NCI-H2107 (cell line): ENCODE measurements at places on chromosomes 4 and X.

DNA sequence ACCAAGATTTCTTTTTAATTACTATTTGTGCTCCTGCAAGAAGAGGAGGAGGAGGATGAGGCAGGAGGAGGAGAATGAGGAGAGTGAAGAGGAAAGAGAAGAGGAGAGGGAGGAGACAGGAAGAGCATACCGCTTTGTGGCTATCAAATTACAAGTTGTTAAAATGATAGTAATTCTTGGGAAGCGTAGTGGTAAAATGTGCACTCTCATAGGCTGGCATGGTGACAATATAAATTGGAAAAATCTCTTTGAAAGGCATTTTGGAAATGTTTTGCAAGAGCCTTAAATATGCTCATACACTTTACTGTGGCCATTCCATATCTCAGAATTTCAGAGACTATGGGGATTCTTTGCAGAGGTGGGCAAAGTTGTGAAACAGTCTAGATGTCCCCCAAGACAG lies 53.2 kb downstream of the MXRA5 start:
- no peak for DNase-seq

DNA sequence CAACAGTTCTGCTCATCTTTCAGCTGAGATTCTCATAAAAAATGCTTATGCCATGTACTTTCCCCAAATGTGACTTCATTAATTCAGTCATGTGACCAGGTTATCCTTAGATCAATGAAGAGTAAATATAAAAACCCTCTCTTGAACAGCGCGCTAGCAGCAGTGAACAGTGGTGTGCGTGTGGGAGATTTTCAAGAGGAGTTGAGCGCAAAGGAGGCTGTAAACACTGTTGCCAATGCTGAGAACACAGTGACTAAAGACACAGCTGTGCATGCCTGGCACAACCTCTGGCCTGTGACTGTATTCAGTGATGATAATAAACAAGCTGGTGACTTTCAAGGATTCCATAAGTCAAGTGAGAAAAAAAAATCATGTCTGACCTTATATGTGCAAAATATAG lies 25.1 kb downstream of the MSX1 start:
- no peak for DNase-seq

DNA sequence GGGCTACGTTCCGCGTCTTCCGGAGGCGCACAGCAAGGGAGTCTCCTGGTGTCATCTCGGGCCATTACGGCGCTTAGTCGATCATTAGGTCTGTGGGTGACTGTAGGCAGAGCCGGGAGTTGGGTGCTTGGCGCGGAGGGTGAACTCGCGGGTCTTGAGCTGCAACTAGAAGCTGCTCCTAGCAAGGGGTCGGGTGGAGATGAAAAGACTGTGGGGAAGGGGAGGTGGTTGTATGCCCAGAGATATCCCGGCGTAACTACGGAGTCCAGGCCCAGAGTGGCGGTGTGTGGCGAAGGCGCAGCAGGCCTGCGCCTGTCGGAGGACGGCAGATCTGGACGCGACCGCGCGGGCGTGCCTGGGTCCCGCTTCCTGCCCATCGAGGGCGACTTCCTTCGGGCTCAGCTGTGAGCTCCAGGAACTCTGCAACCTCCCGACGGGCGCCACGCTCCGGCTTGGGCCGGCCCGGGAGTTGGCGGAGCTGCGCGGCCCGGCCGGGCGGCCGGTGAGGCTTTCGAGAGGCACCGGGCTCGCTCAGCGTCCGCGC lies 2.7 kb upstream of the NKX3-2 start:
- DNase-seq = no peak

DNA sequence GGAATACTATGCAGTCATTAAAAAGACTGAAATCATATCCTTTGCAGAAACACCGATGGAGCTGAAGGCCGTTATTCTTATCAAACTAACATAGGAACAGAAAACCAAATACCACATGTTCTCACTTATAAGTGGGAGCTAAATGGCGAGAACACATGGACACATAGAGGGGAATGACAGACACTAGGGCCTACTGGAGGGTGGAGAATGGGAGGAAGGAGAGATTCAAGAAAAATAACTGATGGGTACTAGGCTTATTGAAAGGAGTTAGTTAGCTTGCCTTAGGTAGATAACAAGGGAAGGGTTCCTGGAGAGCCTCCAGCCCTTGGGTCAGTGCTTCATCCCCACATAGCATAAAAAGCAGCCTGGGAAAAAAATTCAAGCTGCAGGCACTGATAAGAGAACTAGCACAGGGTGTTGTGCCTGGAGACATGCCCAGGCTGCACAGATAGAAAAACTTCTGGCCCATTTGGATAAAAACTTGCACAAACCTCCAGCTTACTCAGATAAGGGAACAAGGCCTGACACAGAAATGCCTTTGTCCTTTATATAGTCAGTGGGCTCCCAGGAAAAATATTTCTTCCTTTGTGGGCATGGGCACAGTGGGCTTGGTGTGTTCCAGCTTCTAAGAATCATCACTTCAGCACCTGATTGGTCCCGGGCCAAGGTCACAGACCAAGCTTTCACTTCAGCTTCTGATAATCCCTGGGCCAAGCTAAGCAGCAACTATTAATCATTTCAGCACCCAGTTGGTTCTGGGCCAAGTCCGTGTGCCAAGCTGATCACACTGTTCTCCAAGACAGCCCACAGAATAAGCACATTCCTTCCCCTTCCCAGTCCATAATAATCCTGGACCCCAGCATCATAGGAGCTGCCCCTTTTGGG lies 23.1 kb upstream of the PWWP3B start:
- no peak for DNase-seq

DNA sequence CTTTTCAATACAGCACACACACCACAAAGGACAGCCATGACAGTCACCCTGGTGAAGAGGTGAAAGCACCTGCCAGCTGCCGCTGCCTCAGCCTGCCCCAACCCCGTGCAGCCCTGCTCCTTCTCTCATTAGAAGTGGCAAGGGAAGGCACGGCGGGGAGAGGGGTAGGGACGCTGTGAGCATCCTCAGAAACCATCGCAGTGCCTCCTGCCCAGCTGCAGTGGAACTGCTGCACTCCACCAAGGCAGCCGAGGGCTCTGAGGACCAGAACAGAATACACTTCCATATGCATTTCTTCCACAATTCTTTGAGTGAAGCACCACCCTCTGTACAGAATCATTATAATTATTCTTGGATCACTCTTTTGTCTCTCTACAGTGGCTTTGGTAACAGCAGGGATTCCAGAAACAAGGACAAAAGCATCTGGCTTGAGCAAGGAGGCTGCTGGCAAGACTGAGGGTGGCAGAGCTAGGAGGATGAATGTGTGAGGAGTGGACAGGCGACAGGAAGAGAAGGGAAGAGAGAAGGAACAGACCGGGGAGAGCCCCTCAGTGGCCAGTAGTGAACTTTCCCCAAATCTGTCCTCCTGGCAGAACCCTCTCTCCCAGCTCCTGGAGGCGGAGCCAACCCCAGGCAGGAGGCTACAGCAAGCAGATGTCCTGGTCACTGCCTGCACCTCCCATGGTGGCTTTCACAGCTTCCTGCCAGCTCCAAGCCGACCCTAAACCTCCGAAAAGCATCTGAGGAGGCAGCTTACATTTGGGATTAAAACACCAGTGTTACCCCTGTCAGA lies 73.2 kb downstream of the MTNR1A start:
- DNase-seq = no peak

GRCh38 chrX:109448282-109448938 lies 33.5 kb downstream of the GUCY2F start:
- no peak for DNase-seq

DNA sequence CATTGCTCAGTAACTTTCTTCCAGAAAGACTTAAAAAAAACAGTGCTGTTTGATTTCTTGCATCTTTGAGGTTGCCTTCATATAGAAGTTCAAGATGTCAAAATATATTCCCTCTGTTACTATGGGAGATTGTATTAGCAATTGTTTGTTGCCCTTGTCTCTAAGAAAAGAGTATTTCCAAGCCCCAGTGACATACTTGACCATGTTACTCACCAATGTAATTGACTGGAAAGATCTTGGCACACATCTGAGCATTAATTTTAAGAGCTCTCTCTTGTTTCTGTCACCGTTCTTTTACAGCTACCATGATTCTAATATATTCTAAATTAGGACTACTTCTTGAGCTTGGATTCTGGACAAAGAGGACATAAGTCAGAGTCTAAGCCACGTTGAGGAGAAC lies 902.7 kb upstream of the EPHA5 start:
- DNase-seq = no peak

DNA sequence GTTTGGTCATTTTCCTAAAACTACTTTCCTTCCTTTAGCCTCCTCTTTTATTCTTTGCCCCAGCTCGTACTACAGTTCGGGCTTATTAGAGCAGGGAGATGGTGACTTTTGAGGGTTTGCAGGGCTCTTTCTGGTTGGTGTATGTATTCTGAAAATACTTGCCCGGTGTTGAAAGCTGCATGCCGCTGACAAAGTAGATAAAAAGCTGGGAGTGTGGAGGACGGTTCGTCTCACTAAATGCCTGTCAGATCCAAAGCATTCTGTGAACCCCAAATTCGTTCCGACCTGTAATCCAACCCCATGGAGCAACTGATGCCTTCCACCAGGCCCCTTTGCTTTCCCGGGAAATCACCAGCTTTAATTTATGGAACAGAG lies 19.2 kb downstream of the TRIM2 start:
- no peak for DNase-seq

DNA sequence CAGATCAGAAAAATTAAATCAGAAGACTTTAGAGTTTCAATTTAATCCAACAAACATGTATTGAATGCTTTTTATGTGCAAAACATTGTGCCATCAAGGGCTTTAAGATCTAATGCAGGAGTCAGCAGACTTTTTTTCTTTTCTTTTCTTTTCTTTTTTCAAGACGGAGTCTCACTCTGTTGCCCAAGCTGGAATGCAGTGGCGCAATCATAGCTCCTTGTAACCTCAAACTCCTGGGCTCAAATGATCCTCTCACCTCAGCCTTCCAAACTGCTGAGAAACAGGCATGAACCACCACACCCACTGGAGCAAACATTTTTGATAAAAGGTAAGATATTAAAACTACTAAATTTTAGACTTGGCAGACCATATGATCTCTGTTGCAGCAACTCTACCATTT lies 24.6 kb upstream of the LRBA start:
- no peak for DNase-seq

- no peak for DNase-seq
Measured at GRCh38 chr4:680928-681645, 6.7 kb downstream of the MYL5 start.

DNA sequence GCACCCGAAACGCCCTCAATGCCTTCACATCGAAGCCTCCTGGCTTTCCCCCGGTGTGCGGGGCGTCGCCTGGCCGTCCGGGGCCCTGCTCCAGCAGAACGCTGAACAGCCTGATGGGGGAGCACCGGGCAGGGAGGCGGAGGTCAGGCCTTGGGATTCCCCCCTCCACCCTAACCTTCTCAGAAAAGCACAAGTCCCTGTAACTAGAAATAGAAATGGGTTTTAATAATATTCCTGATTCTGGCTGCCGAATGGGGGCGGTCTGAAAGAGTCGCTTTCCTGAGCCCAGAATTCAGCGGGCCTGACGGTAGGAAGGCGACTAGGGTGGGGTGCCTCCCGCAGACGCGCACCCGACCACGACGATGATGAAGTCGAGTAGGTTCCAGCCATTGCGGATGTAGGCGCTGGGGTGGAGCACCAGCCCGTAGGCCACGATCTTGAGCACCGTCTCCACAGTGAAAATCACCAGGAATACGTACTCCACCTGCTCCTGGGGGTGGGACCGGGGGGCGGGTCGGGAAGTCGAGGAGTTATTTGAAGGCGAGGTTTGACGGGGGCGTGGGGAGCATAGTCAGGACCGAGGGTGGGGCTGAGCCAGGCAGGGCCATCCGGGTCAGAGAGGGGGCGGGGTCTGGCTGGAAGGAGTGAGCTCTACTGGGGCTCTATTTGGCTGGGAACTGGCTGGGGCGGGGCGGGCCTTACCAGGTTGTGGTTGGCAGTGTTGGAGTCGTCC lies 2.5 kb downstream of the CACNA1F start:
- no peak for DNase-seq

GRCh38 chr4:68736813-68737212 lies 66.4 kb upstream of the UGT2B15 start:
- DNase-seq = no peak

DNA sequence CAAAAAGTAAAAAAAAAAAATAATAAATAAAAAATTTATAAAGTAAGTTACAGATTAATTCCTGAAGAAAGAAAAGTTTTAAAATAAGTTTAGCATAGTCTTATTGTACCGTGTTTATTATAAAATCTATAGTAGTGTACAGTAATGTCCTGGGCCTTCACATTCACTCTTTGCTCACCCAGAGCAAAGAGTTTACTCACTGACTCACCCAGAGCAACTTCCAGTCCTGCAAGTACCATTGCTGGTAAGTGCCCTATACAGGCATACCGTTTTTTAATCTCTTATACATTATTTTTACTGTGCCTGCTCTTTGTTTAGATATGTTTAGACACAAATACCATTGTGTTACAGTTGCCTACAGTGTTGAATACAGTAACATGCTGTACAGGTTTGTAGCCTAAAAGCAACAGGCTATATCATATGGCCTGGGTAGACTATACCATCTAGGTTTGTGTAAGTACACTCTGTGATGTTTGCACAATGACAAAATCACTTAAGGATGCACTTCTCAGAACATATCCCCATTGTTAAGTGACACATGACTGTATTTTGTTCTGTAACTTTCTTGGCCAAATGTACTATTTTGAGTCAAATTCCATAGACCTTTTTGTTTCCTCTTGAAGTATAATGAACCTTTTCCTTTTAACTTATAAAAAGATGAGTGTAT lies 199.0 kb upstream of the NUDT6 start:
- no peak for DNase-seq

- DNase-seq = no peak
Measured at GRCh38 chrX:121405826-121406225, 358.4 kb downstream of the GLUD2 start.

GRCh38 chrX:68930542-68931317 lies 101.9 kb downstream of the EFNB1 start:
- no peak for DNase-seq

GRCh38 chr4:30867427-30867826 lies 147.3 kb downstream of the PCDH7 start:
- no peak for DNase-seq

- no peak for DNase-seq
Measured at GRCh38 chr4:15955670-15956069, 7.3 kb downstream of the FGFBP2 start.

GRCh38 chr4:182808673-182809416 lies 108.3 kb downstream of the DCTD start:
- no peak for DNase-seq

GRCh38 chr4:174316954-174317353 lies 33.2 kb downstream of the CEP44 start:
- DNase-seq = no peak

DNA sequence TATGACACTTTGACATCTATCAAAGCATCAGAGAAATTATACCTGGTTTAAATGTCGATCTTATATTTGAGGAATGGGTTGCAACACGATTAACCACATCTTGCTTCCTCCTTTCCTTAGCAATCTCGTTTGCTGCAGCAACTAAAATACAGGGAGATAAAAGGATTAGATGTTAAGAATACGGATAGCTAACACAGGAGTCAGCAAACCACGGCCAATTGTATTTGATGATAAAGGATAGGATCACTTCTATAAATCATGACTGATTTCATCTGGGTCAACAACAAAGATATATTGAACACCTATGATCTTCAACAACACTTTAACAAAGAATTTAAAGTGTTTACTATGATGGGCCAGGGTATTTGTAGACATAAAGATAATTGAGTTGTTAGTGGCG lies 5.0 kb downstream of the MAP7D3 start:
- no peak for DNase-seq

- no peak for DNase-seq
Measured at GRCh38 chr4:82583897-82584587, 22.3 kb upstream of the TMEM150C start.
